Peyer's patch (tissue), 4 donors: ENCODE measurements at places on chromosomes 7 and 10. TPM values are rescaled to one million over a fixed set of nuclear protein-coding genes. Genes with fewer than 3 reads are reported as not detected.

DNA sequence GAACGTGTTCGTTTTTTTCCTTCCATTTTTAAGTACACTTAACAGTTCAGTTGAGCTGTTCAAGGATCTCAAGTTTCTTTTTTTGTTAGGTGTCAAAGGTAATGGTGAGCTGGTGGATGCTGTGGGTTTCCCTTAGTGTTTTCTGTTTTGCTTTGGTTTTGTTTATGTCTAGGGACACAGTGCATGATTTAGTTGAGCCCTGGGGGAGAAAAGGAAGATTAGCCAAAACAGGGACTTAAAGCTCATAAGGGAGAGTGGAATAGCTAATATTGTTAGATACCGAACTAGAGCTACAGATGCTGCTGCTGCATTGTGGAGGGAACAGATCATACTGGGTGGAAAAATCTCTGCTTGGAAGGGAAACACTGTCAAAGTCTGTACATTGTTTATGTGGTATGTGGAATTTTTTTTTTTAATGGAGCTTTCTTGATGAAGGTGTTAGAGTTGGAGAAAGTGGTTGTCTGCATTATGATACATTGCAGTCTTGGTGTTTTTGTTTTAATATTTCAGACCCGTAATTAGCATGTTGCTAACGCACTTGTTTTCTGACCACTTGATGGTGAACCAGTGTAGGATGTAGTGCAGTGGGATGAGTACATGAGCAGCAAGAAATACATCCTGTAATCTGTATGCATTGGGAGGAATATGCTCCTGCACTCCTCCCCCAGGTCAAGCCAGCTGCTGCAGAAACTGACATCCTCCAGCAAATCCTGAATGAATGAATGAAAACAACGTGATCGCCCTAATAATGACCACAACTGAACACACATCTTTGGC lies 2.1 kb downstream of the GLCCI1 start:
- DNase-seq, result no peak

The KIN gene
- total RNA-seq, result 8.9 TPM

DNA sequence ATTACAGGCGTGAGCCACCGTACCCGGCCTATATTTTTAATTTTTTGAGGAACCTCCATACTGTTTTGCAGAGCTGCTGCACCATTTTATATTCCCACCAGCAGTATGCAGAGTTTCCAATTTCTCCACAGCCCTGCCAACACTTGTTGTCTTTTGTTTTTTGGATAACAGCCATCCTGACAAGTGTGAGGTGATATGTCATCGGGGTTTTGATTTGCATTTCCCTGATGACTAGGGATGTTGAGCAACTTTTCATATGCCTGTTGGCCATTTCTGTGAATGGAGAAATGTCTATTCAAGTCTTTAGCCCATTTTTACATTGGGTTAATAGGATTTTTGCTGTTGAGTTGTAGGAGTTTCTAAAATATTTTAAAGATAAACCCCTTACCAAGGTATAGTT lies 22.2 kb downstream of the ENTPD7 start:
- DNase-seq, result no peak

The KAZALD1 gene
- 25.9 TPM for total RNA-seq

DNA sequence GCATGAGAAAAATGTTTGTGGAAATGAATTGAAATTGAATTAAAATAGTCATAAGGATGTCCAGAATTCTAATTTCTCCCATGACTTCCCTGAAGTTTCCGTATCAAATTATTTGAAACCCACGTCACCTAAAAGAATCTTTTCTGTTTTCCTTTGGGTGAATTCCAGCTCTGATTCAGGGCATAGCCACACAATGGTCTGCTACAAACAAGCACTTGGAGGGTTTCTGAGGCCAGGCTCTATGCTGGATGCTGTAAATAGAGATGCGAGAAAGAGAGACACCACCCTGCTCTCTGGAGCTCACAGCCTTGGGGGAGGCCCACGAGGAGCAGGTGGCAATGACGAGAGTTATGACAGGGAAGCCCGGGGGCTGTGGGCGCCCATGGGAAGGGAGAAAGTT lies 33.6 kb downstream of the GHRHR start:
- no peak for DNase-seq

GRCh38 chr10:50392966-50393718 lies 141.8 kb upstream of the ASAH2 start:
- DNase-seq, result no peak

GRCh38 chr7:47383696-47384445 lies 198.0 kb downstream of the TNS3 start:
- DNase-seq, result peak; percentile 52

The CUZD1 gene
- total RNA-seq, result 0.38 TPM

DNA sequence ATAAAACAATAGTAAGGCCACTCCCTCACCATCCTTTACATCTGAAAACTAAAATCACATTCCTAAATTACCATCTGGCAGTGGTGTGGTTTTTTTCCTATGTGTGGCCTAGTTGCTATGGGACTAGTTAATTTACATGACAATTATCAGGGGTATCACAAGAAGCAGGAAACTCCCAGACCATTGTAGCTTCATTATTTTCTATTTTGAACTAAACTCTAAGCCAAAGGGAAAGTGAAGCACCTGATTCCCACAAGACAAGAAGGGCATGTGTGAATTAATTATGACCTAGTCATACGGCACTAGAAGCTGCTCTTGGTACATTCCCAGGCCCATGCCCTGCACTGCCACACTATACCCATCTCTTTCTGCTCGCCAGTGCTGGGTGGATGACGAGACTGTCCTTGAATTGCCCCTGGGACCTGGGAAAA lies 103.4 kb downstream of the ATXN7L1 start:
- no peak for DNase-seq

GRCh38 chr10:128536259-128536658 lies 410.0 kb upstream of the MKI67 start:
- DNase-seq, result no peak

DNA sequence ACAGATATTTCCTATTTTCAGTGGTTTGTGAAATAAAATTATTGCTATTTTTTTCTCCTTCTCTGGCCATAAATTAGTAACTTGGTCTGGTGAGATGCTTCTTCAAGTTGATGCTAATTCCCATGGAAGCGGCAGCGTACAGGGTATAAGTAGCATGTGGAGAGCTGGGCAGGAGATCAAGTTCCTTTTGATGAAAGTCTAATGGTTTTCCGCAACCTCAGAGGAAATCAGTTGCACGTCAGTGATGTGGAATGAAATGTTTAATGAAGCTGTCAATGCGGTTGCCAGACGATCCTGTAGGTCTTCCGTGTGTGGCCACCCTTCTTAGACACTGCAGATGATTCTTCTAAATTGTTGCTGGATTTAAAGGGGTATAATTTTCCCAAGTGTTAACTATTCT lies 236.4 kb upstream of the GRM3 start:
- no peak for DNase-seq

DNA sequence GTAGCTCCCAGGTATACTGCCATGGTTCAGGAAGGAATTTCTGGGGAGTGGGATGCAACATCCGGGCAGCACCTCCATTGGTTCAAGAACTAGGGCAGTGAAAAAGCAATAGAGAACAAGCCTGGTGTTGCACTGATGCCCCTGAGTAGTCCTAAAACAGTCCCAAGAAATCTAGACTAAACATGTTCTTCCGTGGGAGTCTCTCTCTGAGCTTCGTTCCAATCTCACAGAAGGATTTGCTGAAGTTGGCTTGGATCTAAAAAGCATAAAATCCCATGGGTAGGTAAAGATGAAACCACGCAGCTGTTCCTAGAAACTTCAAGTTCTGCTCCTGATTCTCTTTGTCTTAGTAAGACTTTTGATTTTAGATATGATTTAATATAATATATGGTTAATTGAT lies 154.5 kb downstream of the PLXDC2 start:
- DNase-seq, result no peak
